Activated T-cell treated with anti-CD3 and anti-CD28 coated beads for 1 hour (primary cell): ENCODE measurements at places on chromosomes 2 and 18.

- no peak for DNase-seq
These were observed 357.0 kb downstream of the GALNT13 start for GRCh38 chr2:154228566-154229280.

GRCh38 chr2:232633413-232634205, at the start of gene EFHD1:
Gene EFHD1, plus strand, starts transcription at chr2:232633604. Its CDS starts 101 bp downstream, at chr2:232633705.
- peak; percentile 12 for DNase-seq

GRCh38 chr2:225069477-225069876, 27.2 kb upstream of the DOCK10 start:
- no peak for DNase-seq

GRCh38 chr2:151845884-151846283, 17.7 kb upstream of the ARL5A start:
- no peak for DNase-seq

DNA sequence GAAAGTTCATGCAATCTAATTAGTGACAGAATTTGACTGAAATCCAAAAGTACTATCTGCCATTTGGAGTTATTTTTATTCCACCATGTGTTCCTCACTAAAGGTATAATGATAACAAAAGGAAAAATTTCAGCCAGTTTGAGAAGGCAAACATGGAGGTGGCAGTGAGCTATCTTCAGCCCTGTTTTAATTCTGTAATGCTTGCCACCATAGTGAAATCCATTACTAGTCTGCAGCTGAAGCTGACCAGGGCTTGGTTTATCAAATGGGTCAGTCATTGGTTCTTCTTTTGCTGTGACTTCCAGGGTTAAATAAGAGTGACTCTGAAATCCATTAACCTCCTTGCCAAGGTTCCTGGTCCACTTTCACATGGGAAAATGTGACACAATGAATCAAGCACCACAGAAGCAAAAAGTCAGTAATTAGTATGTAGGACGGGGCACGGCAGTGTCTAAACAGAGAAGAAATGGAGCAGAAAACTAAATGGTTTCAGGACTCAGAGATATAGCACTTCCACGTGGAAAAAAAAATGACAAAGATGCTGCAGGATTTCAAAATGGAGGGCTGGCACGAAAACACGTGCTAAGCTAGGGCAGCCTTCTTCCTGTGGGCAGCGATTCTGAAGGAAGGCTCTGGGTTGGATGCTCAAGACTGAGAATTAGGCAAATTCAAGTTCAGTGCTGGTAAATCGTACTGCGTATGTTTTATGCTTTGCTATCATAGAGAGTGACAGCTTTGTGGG, 87.2 kb downstream of the EPHA4 start:
- no peak for DNase-seq

- no peak for DNase-seq
These were observed 83.9 kb downstream of the WDSUB1 start for GRCh38 chr2:159202568-159203071.

DNA sequence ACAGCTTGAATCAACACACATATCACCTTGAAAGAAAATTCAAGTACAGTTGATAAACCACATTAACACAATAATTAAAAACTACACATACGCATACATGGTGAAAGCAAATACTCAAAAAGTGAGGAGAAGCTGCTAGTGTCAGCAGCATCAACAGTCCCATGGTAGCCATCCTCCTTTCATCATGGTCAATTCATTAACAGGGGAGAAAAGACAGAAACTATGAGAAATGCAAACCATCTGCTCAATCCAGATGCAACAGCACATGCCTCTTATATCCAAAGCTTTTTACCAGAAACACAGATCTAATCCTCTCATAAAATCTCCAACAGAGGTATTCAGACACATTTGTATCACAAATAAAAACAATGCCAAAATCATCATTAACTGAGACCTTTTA, 81.9 kb upstream of the CHRNA1 start:
- DNase-seq = no peak

DNA sequence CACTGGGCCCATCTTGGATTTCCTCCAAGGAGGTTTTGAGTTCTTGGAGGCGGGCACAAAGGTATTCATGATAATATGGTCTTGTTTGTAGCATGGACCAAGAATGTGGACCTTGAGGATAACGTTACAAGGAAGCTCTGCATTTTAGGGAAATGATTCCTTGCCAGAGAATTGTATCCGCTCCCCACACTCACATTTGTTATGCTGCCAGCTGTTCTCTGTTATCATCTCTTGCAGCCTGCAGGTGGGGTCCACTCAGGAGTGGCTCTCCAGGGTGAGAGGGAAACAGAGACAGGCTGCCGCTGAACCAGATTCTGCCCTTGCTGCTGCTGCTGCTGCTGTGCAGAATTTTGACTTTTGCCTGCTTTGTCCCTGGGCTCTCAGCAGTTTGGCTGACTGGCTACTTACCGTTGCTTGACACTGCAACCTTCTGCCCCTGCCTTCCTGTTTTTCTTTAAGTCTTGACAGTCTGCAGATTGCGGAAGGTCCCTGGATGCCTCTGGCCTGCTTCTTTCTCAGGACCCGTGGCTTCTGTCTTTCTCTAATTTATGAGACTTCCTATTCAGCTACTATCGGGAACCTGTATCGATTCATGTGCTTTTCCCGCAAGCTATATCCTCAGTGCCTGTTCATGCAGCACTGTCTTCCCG, 122.3 kb upstream of the DOCK10 start:
- DNase-seq = no peak

- no peak for DNase-seq
These were observed 17.4 kb downstream of the NRP2 start for GRCh38 chr2:205699515-205700289.

DNA sequence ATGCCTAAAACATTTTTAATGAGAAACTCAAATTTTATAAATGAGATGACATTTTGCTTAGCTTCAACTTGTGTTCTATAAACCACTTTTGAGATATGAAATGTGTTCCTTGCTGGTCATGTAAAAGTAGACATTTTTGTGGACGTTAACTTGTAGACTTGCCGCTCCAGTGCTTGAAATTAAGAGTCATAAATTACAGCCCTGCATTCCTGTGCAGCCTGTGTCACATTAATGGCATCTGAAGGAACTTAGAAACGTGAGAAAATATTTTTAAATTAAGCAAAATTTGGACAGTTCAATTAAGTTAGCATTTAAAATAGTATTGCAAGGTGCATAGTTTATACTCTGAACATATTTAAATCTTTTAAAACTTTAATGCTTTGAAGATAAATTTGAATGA, 98.3 kb upstream of the LDLRAD4 start:
- DNase-seq = no peak

- no peak for DNase-seq
These were observed 1124.9 kb upstream of the ZEB2 start for GRCh38 chr2:145644820-145645302.

GRCh38 chr2:196170606-196171247, 651 bp downstream of the STK17B start:
- DNase-seq = no peak

DNA sequence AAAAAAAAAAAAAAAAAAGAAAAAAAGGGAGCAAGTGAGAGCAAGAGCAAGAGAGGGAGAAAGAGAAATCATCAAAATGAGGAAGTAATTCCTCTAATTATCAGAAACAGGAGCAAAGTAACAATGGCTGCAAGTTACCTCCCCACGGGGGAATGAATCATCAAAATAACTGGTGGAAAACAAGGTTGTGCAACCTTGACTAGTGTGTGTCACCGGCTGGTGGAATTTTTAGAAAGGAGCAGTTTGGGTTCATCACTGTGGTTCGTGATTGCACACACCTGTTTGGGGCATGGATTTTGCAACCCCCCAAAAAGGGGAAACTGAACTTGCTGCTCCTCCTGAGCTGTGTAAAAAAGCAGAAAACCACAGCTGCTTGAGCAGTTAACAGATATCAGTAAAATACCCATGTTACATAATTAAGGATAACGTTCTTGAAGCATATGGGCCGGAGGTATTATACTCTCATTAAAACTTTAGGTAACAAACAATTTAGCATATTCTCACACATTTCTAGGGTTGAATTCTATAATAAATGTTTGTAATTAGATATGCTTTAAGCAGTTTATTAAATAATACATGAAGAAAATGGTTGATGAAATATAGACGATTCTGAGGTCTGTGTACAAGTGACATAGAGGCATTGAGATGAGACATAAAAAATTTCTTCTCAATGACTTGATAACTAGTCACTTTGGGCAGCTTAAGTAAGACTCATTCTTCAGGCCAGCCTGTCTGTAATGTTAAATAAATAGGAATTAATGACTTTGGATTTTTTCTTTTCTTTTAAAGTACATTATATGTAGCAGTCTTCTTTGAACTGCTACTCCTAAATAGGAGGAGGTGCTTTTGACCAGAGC, 184.2 kb upstream of the ZEB2 start:
- no peak for DNase-seq

DNA sequence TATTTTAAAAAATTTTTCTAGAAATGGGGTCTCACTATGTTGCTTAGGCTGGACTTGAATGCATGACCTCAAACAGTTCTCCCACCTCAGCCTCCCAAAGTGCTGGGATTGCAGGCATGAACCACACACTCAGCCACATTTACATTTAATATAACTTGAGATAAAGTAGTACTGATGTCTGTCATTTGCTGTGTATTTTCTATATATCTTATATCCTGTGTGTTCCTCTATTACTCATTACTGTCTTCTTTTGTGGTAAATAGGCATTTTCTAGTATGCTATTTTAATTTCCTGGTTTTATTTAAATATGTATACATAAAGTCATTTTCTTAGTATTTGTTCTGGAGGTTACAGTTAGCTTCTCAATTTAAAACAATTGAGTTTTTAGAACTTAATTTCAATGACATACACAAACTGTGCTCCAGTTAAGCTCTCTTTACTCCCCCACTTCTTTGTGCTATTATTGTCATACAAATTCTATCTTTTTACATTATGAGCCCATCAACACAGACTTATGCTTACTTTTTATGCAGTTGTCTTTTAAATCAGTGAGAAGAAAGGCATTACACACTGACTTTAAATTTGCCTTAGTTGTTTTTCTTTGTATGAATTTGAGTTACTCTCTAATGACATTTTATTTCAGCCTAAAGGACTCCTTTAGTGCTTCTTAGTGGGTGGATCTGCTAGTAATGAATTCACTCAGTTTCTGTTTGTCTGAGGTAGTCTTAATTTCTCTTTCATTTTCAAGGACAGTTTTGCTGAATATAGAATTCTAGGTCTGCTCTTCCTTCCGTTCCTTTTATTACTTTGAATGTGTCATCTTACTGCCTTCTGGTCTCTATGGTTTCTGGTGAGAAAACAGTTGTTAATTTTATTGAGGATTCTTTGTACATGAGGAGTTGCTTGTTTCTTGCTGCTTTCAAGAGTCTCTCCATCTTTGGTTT, 6.2 kb upstream of the INPP4A start:
- DNase-seq = no peak

DNA sequence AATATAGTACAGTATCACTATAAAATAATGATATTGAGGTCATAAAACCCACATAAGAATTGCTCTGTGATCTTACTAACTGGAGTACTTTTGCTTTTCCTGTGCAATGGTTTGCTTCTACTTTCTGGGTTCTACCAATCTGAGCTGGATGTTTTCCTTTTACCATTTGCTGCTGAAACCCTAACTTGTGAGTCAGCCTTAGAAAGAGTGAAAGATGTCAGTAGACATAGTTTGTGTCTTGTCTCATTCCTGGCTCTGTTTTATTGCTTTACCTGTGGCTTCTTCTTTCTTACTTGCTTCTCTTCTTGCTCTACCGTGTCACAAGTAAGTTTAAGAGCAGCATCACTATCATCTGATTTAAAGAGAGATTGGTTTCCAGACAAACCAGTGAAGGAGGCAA, 61.0 kb downstream of the MBD2 start:
- DNase-seq = no peak

DNA sequence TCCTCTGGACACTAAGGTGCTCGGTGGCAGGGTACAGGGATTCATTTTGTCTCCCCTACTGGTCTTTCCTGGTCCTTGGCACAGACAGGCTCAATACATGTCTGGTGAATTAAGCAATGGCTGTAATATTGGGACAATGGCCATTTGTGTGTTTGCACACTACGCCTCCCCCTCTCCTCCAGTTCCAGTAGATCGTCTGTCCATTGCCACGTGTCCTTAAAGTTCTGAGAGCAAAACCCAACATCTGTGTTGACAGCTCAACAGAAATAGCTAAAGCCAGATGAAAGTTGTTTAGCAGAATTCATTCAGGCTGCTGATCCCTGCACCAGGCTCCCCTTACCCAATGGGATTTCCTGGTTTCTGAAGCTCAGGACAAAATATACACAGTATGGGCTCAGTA, 9.0 kb upstream of the FABP1 start:
- no peak for DNase-seq

DNA sequence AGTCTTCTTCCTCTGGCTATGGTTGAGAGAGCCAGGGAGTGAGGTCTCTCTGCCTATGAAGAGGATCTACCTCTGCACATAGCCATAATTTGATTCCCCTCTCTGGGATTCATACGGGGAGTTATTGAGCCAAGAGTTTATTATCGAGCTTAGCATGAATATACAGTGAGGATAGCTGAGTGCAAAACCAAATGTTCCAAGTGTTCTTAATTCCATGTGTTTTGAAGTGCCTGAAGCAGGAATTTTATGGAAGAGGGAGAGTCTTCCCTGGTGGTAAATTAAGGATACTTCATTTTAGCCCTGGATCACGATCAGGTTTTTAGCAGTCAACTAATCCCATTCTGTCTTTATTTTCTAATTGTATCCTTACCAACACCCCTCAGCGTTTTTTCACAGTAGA, 270.6 kb downstream of the C1D start:
- DNase-seq = no peak

- DNase-seq = no peak
These were observed 40.3 kb downstream of the SMC6 start for GRCh38 chr2:17713291-17713690.

- DNase-seq = no peak
These were observed 85.1 kb downstream of the ACSL3 start for GRCh38 chr2:222945887-222946286.

- no peak for DNase-seq
These were observed 61.6 kb upstream of the LINC00305 start for GRCh38 chr18:64210401-64210949.

- no peak for DNase-seq
These were observed 26.2 kb downstream of the QPCT start for GRCh38 chr2:37370666-37371065.

GRCh38 chr2:92074549-92074898, 2796.7 kb upstream of the TEKT4 start:
- no peak for DNase-seq

- DNase-seq = no peak
These were observed 13.1 kb downstream of the HS6ST1 start for GRCh38 chr2:128305555-128306080.

DNA sequence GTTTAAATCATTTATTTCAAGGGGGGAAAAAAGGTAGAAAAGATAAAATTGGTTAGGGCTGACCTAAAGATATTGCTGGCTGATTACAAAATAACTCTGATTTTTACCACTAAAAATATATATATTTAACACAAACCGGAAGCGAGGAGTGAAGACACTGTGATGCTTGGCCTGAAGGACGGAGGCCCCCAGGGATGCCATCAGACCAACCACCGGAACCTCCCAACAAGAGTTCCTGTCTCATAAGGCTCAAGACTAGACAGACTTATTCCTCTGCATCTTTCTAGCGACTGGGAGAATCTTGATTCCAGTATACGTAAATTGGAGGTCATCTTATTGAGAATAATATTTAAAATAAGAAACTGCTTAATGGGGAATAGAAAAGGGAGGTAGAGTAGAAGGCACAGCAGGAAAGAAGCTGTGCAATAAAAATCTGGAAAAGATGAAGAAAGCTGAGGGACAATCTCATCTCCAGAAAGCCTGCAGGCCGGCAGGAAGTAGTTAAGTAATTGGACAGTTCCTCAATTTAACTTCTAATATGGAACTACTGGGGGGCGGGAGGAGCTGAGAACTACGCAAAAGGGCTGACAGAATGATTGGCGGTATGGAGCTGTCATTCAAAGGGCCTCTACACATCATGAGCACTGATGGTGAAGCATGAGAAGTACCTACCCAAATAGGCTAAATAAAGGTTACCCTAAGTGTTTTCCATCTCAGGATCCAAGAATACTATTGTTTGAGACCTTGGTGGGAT, 91.1 kb downstream of the DTNB start:
- no peak for DNase-seq
